ENCODE measurements at places on chromosomes 5 and 9.
A peak's percentile ranks its signal among the peaks of the same experiment; 100 is the strongest.

- DNase-seq: no peak
Measured at GRCh38 chr5:160675988-160676387, 176.0 kb downstream of the ATP10B start.

DNA sequence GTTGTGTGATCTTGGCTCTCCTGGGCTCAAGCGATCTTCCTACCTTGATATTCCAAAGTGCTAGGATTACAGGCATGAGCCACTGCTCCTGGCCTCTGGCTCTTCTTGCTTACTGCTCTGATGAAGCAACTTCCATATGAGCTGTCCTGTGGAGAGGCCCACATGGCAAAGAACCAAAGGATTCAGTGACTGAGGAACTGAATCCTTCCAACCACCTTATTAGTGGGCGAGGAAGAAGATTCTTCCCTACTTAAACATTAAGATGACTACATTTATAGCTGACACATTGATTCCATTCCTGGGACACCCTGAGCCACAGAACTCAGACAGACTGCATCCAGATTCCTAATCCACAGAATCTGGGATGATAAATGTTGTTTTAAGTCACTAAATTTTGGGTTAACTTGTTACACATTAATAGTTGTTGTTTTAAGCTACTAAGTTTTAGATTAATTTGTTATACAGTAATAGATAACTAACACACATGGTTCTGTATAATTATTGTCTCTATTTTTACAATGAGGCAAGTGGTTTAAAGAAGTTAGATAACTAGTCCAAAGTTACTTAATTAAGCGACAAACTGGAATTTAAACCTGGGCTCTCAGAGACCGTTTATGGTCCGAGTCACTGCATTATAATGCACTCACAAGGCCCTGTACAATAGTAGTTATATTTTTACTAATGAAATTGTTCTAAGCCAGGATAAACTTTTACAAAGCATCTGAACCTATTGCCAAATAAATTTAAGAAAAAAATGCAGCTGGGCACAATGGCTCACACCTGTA lies 16.7 kb upstream of the SLCO4C1 start:
- no peak for DNase-seq

GRCh38 chr9:23554686-23555085 lies 271.4 kb downstream of the ELAVL2 start:
- no peak for DNase-seq

DNA sequence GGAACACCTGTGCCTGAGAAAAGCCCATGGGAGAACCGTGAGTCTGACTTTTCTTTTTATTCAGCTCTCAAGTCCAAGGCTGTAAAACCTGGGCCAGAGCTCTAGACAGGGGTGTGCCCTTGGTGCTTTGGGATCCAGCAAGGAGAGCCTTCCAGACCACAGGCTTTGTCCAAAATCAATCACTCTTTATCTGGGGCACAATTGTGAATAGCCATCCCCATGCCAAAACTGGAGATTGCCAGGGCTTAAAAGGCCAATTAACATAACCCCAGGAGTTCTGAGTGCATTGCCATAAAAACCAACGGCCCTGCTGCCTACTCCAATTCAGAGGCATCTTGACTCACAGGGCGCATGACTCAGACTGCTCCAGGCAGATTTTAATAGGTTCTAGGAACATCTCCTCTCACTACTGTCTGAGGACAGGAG lies 391.8 kb downstream of the ARHGEF28 start:
- no peak for DNase-seq

GRCh38 chr9:91904588-91905236 lies 45.3 kb downstream of the ROR2 start:
- DNase-seq: no peak

- DNase-seq: no peak
Measured at GRCh38 chr5:85030316-85031084, 645.8 kb upstream of the EDIL3 start.

DNA sequence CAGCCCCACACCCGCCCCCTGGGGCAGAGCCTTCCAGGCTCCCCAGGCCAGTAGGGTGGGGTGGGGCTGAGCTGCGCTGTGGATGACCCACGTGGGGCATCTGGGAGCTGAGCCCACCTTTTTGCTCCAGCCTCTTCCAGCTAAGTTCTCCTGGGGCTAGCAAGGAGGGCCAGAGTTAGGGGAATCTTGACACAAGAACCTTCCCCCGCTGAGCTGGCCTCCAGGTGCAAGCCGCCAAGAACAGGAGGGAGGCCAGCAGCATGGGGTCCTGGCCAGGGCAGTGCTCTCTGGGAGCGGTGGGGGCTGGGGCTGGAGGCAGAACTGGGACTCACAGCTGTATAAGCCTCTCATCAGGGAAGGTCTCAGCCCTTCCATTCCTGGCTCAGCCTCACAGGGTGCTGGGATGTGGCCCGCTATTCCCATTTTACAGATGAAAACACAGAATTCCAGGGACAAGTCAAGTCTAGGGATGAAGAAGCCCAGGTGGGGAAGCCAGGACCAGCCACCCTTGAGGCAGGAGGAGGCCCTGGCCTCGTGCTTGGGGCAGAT lies 21.5 kb downstream of the SARDH start:
- no peak for DNase-seq

GRCh38 chr9:91275655-91276054 lies 86.1 kb downstream of the AUH start:
- DNase-seq: no peak

GRCh38 chr5:113437111-113437510 lies 2.3 kb upstream of the TSSK1B start:
- DNase-seq: no peak

DNA sequence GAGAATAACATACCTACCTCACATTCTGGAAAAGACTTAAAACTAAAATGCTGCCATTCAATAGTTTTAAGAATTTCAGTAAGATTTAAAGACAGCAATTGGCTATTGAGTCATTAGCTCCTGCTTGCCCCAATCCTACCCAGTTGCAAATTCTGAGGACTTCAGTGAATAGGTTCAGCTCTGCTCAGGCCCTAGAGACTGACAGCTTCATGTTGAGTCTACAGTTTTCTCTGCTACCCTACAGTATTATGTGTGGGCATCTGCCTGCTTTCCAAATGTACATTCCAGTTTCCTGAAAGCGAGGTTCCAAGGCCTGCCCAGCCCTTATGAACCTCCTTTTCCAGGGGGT lies 61.5 kb downstream of the ARSB start:
- DNase-seq: no peak

DNA sequence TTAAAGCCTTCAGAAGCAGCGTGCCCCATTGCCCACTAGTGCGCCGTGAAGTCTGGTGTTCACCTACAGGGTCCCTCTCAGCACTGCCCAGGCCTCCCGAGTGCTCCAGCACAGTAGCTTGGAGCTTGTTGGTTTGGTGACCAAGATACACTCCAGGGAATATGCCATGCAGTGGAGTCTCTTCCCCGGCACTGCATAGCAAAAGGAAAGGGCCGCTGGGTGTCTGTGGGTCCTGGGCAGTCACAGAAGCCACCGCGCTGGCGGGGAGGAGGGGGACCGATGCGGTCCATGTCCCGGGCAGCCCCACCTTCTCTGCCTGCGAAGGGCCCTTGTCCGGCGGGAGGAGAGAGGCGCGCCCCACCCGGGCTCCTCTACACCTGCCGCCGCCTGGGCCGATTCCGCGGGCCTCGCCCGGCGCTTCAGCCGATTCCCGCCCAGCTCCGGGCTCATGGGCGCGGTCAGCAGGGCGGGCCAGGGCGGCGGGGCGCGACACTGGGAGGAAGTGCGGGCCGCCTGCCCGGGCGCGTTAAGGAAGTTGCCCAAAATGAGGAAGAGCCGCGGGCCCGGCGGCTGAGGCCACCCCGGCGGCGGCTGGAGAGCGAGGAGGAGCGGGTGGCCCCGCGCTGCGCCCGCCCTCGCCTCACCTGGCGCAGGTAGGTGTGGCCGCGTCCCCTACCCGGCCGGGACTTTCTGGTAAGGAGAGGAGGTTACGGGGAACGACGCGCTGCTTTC lies at the start of gene SYK:
Gene SYK, plus strand, starts transcription at position 579 of the 732 bp plus-strand sequence. CDS start 42,080 bp downstream, outside the sequence.
- DNase-seq: peak; percentile 58

GRCh38 chr9:95027914-95028852 lies 289.3 kb downstream of the FANCC start:
- DNase-seq: peak; percentile 2

DNA sequence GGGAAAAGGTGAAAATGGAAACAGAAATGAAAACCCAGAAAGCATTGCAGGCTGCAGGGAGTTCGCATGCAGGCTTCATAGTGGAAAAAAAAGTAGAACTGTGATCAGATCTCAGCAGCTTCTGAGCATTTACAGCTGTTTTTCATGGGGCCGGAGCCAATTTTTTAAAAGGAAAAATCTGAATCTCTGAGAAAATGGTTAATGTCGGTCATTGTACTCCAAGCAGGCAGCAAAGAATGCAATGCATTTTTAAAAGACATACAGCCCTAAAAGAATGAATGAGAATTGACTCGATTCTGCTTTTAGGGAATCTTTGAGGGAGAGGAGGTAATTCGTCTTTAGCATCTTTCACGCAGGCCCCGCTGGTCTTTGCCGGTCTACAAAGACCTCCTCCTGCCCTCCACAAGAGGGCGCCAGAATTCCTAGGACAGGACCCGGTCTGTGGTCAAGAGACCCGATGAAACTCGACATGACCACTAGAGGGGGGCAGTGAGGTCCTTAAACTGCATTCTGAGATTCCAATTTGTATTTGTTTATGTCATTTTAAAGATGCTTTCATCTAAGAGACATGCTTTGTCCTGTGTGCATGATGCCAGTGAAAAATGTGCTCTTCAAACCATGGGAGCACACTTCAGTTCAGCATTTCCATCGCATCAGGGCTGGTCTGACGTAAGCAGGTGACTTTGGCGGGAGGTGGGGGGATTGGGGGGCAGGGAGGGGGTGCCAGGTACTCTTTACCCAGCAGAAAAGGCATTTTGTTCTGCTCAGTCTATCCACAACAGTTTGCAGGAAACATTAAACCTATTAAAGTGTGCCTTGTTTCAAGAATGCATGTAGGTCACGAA lies 43.7 kb upstream of the TMEM252 start:
- peak; percentile 94 for DNase-seq

- DNase-seq: no peak
Measured at GRCh38 chr5:103587185-103587748, 24.7 kb upstream of the NUDT12 start.

DNA sequence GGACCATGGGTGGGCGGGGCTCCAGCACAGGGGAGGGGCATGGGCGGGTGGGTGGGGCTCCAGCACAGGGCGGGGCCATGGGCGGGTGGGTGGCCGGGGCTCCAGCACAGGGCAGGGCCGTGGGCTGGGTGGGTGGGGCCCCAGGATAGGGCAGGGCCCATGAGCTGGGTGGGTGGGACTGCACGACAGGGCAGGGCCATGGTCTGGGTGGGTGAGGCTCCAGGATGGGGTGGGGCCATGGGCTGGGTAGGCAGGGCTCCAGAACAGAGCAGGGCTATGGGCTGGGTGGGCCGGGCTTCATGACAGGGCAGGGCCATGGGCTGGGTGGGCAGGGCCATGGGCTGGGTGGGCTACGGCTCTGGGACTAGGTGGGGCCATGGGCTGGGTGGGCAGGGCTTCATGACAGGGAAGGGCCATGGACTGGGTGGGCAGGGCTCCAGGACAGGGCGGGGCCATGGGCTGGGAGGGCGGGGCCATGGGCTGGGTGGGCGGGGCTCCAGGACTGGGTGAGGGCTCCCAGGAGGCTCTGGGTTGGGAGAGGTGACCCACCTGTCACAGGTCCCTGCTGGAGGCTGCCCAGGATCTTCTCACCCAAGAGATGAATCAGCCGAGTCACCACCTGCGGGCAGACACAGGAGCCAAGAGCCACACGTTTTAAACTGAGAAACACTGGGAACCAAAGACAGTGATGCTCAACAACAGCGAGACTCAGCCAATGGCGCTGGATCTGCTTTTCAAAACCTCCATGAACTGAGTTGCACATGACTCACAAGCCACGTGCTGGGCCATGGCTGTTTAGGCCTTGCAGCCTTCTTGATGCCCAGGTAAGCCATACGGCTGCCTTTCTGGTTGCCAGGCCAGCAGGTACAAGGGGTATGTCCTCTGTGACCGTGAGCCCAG lies 33.6 kb upstream of the NSMF start:
- peak; percentile 73 for DNase-seq

- no peak for DNase-seq
Measured at GRCh38 chr9:3912817-3913216, 387.0 kb upstream of the RFX3 start.

DNA sequence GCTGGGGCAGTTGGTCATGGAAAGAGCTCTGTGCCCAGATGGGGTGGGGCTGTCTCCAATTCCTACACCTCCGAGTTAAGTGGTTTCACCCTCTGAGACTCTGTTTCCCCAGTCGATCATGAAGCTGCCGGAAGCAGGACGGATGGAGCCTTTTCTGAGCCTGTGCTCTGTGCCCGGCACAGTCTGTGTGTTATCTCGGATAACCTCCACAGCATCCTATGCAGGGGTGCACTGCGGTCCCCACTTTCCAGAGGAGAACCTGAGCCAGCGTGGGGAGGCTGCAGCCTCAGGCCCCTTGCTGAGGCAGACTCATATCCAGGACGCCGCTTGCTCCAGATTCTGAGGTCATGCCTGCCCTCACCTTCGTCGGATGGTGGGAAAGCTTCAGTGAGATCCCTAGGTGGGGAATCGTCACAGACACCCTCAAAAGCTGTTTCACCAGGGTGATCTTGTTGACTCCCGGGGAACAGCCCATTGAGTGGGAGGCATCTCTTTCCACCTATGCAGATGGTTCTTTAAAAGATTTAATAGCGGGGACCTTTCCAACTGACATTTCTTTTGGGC lies 6.9 kb upstream of the COL5A1 start:
- no peak for DNase-seq

GRCh38 chr5:4511996-4512656 lies 628.0 kb upstream of the ADAMTS16 start:
- no peak for DNase-seq

- DNase-seq: no peak
Measured at GRCh38 chr9:27433631-27434325, 90.3 kb upstream of the IFNK start.

DNA sequence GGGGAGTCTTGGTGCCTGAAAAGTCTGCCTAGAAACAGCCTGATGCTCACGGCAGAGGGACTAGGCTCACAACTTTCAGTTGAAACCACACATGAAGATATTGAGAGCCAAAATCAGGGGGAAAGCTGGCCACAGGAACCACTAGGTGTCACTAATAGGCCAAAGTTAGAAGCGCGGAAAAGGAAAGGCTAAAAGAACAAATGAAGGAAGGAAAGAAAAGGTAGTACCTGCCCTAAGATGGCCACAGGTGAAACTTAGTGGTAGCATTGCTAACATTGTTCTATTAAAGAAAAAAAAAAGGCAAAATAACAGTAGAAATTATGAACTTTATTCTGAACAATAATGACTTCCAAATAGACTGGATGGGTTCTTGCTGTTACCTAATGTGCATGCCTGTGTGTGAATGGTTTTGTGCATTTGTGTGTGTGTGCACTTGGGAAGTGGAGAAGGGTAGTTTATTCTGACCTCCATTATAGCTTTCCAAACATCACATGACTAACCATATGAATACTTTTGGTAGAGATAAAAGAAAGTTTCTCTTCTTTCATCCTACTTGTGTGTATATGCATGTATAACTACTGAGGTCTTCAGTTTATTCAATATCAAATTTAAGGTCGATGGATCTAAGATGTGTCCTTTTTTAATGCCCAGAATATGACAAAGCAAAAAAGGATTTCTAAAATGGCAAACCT lies 2.1 kb upstream of the RFESD start:
- peak; percentile 83 for DNase-seq

GRCh38 chr9:107547772-107548297 lies 58.3 kb upstream of the KLF4 start:
- no peak for DNase-seq

GRCh38 chr9:29339387-29339786 lies 1766.1 kb upstream of the C9orf72 start:
- no peak for DNase-seq

- no peak for DNase-seq
Measured at GRCh38 chr5:150945947-150946346, 41.2 kb upstream of the ZNF300 start.

GRCh38 chr5:77282337-77283027 lies 72.0 kb downstream of the PDE8B start:
- no peak for DNase-seq

GRCh38 chr9:18040327-18040726 lies 433.6 kb upstream of the ADAMTSL1 start:
- DNase-seq: no peak
